ENCODE measurements at places on chromosomes 5 and 9. TPM values are rescaled to one million over a fixed set of nuclear protein-coding genes. Genes with fewer than 3 reads are reported as not detected.

The PCDHGA11 gene
- total RNA-seq = not detected

The IFNA13 gene
- not detected for total RNA-seq

The SPTAN1 gene
- 111 TPM for total RNA-seq

The MYOZ3 gene
- 0.03 TPM for total RNA-seq

The IL5 gene
- not detected for total RNA-seq

The HNRNPAB gene
- total RNA-seq = 250 TPM

The PTPN3 gene
- 2.8 TPM for total RNA-seq

The DMGDH gene
- total RNA-seq = not detected

The DBH gene
- total RNA-seq = not detected

- no peak for DNase-seq
These were observed 101.3 kb downstream of the GADD45G start for GRCh38 chr9:89706086-89706485.

DNA sequence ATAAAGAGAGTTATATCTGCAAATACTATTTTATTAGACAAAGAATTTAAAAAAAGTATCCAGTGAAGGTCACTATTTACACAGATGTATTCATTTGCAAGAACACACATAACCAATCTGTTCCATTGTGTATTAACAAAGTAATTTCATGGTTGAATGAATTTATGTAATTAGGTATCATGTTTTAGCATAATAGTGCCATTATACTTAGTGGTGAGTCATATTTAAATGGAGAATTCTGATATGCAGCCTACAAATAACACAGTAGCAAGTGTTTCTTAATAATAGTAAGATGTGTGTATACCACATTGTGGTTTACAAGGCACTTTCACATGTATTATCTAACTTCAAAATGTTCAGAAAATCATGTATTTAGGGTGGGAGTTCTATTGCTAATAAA lies 1028.5 kb upstream of the ACO1 start:
- DNase-seq = no peak

- peak; percentile 59 for DNase-seq
These were observed 216.9 kb downstream of the GABBR2 start for GRCh38 chr9:98491828-98492227.

DNA sequence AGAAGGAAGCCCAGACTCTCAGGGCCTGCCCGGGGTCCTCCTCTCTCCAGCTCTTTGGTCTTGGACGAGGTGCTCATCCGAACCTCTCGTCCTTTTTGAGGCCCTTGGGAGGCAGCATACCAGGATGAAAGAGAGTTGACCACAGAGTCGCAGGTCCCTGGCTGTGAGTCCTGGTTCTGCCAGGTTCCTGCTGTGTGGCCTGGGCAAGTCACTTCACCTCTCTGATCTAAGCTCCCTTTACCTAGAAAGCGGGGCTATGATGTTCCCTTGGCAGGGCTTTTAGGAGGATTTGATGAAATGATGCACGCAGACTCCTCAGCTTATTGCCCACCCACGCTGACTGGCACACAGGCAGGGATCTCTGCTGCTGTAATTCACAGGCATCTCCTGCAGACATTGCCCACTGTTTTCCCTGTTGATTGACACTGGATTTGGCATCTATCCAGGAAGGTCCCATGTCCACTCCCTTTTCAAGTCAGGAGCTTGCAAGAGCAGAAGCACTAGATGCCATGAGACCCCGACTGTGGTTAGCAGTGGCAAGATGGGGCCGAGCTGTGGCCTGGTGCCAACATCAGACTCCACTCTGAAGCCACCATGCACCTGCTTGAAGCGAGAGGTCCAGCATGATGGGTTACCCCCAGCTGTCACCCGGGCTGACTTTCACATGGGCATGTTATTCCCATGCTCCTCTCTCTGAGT lies 71.5 kb downstream of the MACROH2A1 start:
- DNase-seq = no peak

DNA sequence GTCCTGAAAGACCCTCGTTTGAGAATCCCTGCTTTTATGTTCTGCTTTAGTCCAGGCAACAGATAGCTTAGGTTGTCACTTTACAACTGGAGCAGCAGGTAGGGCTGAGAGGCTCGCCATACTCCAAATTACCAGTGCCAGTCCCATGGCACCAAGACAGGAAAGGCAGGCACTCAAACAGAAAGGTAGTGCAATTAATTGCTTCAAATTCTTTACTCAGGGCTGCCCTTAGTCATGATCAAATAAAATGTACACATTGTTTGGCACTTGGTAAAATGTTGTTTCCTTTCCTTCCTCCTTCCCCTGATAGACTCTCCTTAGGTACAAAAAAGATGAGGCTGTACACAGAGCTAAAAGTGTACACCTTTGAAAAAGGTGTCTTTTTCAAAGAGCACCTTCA lies 115.8 kb upstream of the CCDC152 start:
- DNase-seq = no peak

DNA sequence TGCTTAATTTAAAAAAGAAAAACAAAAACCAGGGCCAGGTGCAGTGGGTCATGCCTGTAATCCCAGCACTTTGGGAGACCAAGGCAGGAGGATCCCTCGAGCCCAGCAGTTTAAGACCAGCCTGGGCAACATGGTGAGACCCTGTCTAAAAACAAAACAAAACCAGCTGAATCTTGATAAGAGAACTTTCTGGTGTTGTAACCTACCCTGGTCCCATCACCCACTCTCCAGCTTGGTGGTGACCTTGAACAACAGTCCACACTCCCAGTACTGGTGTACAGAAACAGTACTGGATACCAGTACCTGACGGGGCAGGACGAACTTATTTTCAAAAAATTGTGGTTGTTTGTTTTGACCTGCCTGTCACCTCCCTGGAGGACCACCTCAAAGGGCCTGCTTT lies 30.9 kb downstream of the CLTA start:
- no peak for DNase-seq

- peak; percentile 79 for DNase-seq
These were observed 60.1 kb downstream of the CDH18 start for GRCh38 chr5:19927919-19928318.

DNA sequence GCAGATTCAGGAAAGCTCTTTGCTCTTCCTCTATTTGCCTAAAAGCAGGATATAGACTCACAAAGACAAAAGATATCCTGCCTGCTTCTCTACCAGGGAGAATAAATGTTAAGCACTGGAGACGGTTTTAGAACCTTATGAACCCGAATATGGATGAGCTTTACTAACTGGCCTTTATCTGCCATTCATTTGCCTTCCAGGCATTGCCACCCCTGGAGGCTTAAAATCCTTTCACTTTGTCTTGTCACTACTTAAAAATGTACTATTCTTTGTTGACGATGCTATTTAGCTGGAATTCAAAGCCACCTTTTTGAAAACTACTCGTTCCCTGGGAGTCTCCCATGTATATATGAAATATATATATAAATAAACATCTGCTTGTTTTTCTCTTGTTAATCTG lies 23.2 kb upstream of the LVRN start:
- no peak for DNase-seq

- no peak for DNase-seq
These were observed 36.9 kb upstream of the TTC1 start for GRCh38 chr5:159971931-159972461.

DNA sequence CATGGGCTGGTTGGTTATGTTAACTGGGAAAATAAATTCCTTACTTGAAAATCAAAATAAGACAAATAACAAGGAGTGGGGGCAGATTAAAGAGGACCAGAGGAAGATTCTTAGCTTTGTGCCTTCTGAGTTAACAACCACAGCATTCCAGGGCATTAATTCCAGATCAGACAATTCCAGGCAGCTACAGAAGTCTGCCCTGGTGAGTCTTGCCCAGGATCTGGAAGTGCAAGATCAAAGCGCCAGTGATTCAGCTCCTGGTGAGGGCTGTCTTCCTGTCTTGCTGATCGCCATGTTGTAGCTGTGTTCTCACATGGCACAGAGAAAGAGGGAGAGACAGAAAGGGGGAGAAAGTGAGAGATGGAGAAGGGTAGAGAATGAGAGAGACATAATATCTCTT lies 65.6 kb downstream of the ANXA2R start:
- no peak for DNase-seq

DNA sequence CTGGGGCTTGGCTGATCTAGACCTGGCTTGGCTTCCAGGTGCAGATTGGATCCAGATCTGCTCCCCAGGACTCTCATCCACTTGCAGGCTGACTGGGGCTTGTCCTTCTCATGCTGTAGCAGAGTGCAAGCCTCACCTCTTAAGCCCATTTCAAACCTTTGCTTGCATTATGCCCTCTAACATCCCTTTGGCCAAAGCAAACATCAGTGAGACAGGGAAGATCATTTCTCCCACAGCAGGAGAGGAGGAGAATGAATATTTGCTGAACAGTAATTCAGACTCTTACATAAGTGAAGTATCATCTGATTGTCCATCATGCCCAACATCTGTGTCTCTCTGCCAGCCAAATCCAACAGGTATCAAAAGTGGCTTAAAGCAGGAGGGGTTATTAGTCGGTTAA lies 194.9 kb downstream of the C9orf152 start:
- DNase-seq = no peak

DNA sequence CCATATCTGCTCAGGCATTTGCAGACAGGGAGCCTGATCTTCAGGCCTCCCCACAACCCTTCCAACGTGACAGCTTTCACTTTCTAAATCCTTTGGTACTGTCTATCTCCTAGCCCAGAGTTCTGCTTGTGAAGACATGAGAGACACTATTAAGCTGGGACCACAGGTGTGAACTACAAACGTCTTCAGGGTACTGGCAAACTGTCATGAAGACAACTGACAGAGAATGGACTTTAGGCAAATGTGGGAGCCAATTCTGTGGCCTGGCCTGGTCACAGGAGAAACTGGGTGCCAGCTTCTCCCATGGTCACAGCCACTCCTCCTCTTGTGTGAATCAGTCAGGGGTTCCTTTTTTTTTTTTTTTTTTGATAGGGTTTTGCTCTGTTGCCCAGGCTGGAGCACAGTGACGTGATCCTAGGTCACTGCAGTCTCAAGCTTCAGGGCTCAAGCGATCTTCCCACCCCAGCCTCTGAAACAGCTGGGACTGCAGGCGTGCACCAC lies 10.4 kb downstream of the TRIM14 start:
- no peak for DNase-seq

GRCh38 chr9:123537809-123538208 lies 181.8 kb downstream of the CRB2 start:
- no peak for DNase-seq

DNA sequence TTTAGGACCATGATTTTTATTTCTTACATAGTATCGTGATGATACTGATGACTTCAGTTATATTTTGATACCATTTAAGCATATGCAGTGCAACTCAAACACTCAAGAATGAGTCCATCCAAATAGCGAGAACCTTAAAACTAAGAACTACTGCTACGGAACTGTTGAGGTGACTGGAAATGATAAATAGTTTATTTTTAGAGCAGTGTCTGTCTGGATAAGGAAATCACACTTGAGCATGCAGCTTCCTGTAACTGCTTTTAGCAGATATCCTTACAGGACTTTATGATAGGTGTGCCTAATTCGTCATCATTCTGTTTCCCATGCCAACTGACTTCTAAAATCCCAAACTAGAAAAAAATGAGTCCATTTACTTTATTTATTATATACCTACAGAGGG lies 85.5 kb downstream of the ADGRV1 start:
- no peak for DNase-seq

DNA sequence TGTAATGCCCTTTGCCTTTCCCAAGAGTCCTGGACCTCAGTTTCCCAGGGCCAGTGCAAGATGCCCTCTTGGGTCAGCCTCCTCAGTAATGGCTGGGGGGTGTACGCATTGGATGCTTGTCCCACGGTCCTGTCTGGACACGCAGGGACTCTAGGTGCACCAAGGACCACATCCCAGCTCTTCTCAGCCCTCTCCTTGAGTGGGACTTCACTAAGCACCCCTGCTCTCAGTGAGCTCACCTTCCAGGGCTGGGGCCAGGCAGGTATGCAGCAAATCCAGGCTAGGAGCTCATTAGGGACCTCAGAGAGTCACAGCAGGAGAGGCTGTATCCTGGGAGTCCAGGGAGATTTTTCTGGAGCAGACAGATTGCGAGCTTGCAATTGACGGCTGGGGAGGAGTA lies 59.8 kb downstream of the MACROH2A1 start:
- DNase-seq = no peak

- no peak for DNase-seq
These were observed 56.8 kb downstream of the HMGCS1 start for GRCh38 chr5:43256261-43256966.

DNA sequence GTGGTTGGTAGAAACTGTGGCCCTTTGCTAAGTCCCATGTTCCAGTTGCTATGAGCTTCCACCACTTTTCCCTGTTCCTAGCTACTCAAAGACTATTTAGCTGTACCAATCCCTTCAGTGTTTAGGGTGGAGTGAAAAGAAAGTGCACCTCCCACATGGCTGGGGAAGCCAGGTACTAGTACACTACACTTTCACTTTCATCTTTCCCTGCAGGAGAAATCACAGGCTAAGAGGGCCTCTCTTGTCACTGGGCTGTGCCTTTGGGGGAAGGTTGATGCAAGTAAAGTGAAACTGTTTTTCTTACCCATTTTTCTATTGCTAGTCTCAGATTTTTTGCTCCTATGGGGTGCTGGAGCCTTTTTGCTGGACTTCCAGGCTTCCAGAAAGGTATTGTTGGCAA lies 33.5 kb upstream of the CKS2 start:
- no peak for DNase-seq

DNA sequence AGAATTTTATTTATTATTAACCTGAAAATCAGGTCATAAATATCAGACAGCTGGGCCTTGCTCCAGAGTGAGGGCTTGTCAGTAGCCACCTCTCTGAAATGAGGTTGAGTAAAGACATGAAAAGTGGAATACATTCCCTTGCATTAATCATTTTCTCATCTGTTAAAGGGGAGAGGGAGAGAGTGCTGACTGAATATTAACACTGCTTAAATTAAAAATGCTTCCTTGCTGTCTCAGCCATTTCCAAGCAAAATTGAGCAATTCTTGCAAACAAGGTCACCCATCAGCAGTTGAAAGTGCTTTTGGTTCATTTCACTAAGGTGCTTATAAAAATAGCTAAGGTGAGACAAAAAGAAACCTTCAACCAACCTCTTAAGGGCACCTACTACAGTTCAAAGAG lies 102.8 kb downstream of the CMYA5 start:
- DNase-seq = no peak

DNA sequence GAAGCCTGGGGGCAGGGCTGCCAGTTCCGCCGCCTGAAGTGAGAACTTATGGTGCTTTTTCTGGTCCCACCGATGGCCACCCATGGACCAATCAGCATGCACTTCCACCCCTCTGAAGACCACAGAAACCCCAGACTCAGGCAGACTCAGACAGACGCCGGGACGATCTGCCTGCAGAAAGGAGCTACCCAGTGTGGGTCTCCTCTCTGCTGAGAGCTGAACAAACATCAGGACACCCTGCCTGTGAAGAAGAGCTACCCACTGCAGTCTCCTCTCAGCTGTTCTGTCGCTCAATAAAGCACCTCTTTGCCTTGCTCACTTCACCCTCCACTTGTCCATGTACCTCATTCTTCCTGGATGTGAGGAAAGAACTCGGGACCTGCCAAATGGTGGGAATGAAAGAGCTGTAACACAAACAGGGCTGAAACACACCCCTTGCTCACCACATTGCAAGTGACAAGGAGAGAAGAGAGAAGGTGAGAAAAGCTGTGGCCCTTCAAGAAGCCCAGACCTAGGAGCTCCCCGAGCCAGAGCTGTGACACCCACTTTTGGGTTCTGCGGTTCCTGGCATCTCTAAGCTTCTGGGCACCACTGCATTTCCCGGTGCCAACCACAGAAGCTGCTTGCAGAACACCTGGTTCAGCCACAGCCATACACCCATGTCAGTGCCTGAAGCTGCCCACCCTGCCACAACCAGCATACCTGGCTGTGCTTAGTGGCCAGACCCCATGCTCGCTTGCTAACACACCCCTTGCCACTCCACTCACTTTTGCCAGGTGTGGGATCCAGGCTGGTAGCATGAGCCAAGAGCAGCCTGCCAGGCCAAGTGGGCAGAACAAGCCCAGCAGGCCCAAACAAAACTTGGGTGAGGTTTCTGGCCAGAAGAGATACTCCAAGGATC lies 114.3 kb upstream of the TSLP start:
- DNase-seq = peak; percentile 35
